Skin of body (tissue), 3 donors: ENCODE measurements at places on chromosomes 6 and 20. TPM values are rescaled to one million over a fixed set of nuclear protein-coding genes. Genes with fewer than 3 reads are reported as not detected.

DNA sequence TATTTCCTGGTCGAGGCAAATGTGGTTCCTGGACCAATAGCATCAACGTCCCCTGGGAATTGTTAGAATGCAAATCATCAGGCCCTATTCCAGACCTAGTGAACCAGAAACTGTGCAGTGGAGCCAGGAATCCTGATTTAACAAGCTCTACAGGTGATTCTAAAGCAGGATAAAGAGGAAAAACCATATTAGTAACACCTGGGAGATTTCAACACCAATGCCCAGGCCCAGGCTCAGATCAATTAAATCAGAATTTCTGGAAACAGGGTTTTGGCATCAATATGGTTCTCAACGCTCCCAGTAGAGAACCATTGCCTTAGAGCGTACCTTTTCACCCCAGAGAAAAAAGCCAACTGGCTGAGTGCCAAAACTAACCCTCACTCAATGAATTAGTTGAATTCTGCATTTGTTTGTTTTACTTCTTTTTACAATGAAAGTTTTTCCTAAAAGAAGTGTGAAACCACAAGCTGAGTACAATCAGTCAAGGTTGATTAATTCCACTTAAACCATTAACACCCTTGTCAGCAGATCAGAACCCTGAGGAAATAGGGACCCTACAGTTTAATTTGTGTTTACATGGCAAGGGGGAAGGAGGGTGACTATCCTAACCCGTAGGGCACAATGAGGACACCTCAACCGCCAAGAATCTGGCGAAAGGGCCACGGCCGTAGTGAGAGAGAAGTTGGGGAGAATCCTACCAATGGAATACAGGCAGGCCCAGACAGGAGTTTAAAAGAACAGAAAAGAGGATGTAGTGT, 34.9 kb upstream of the LOC128125822 start:
- no peak for DNase-seq

DNA sequence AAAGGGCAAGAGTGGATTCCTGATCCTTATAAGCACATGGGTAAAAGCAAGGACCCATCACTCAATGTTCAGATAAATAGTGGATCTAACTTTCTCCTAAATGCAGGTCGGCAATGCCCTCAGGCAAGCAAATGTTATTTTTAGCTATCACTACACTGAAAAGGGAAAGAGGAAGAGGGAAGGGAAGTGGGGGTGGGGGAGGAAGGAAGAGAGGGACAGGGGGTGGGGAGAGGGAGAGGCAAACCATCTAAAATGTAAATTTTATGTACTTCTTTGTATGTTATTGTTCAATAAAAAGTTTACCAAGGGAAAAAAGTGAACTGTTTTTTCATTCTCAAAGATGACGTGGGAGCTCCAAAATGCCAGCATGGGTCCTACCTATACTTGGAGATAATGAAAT, 44.2 kb downstream of the CHD6 start:
- no peak for DNase-seq

GRCh38 chr6:137389150-137389704, 105.0 kb downstream of the OLIG3 start:
- DNase-seq = no peak

- DNase-seq = no peak
Observed at GRCh38 chr6:64220801-64221200, 585.2 kb downstream of the PHF3 start.

Gene ENPP3
- total RNA-seq = 2.0 TPM

DNA sequence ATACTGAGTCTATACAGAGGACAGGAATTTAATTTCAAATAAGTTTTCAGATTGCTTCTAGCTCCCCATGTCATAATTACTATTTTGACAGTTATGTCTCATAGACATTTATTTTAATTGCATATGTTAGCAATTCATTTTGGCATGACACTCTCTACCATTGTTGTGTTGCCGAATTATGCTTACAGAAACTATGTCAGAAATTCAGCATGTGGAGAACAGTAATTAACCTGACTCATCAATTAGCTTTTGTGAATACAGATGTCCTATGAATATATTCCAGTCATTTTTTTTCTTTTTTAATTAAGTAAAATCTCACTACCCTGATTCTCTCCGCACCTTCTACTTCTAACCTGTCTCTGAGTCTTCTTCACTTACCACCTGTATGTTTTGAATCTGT, 105.1 kb downstream of the NKAIN2 start:
- no peak for DNase-seq

Gene HLA-DPB1
- 19.6 TPM for total RNA-seq

Gene SRSF3
- total RNA-seq = 147 TPM

Gene HUS1B
- 1.1 TPM for total RNA-seq

Gene ESR1
- total RNA-seq = 2.2 TPM

Gene MAS1
- under 0.01 TPM for total RNA-seq
